Effector memory CD4-positive, alpha-beta T cell (primary cell): ENCODE measurements at places on chromosomes 2 and 18.

DNA sequence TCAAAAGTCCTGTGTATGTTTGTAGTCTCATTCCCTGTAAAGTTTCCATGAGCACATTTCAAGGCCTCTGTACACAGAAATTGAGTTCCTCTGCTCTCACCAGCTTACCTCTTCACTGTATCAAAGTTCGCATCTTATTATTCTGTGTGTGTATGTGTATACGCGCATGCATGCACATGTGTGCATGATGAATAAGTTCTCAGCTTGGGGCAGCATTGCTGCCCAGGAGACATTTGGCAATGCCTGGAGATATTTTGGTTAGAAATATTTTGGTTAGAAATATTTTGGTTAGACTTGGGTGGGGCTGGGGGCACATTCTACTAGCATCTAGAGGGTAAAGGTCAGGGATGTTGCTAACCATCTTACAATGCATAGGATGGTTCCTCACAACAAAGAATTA lies 23.4 kb downstream of the TCF7L1 start:
- no peak overlapping the region for H3K4me3 ChIP-seq
- H3K27me3 ChIP-seq = no peaks in the 10 kb centered on the region
- no peak overlapping the region for H3K27ac ChIP-seq
- DNase-seq = no peak
- no peaks in the 10 kb centered on the region for H3K4me1 ChIP-seq
- no peaks in the 10 kb centered on the region for H3K36me3 ChIP-seq

- no peaks in the 10 kb centered on the region for H3K27me3 ChIP-seq
- DNase-seq = no peak
- no peak overlapping the region for H3K27ac ChIP-seq
- no peaks in the 10 kb centered on the region for H3K36me3 ChIP-seq
Observed at GRCh38 chr18:77234504-77235365, 14.9 kb upstream of the GALR1 start.

- no peaks in the 10 kb centered on the region for H3K4me1 ChIP-seq
- no peaks in the 10 kb centered on the region for H3K36me3 ChIP-seq
- H3K27me3 ChIP-seq = no peaks in the 10 kb centered on the region
- no peak overlapping the region for H3K27ac ChIP-seq
- DNase-seq = no peak
Observed at GRCh38 chr18:9658087-9658641, 43.8 kb upstream of the PPP4R1 start.

GRCh38 chr18:58966005-58966677 lies 101.5 kb downstream of the ZNF532 start:
- no peak for DNase-seq
- H3K27ac ChIP-seq = no peak overlapping the region
- H3K36me3 ChIP-seq = no peaks in the 10 kb centered on the region
- no peaks in the 10 kb centered on the region for H3K4me1 ChIP-seq
- H3K4me3 ChIP-seq = no peak overlapping the region

DNA sequence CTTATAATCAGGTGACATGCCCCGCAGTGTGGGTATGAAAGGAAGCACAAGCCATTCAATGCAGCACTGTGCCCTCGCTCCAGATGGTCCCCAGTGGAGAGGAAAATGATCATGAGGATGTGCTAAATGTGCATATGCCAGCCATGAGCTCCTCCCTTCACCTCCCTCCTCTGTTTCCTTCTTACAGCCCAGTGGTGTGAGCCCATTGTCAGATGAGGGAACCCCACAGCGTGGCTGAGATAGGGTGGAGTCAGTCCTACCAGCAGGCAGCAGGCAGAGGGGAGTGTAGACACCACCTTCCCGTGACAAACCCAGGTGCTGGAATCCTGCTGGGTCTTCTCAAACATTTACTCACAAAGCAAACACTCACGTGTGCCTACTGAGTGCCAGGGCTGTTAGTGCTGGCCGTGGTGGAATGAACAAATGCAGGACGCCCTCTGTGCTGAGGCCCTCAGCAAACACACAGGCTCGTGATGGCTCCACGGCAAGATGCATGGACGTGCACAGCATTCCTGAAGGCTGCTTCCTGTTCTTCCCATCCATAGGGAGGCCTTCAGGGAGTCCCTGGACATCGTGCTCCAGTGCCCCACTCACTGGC lies 181.7 kb upstream of the TPO start:
- no peaks in the 10 kb centered on the region for H3K27me3 ChIP-seq
- H3K4me1 ChIP-seq = no peaks in the 10 kb centered on the region
- no peak for DNase-seq
- no peak overlapping the region for H3K4me3 ChIP-seq
